ENCODE measurements at places on chromosomes 13 and 19. TPM values are rescaled to one million over a fixed set of nuclear protein-coding genes. Genes with fewer than 3 reads are reported as not detected.

- peak; percentile 67 for DNase-seq
Measured at GRCh38 chr13:75550159-75550567, 572 bp downstream of the UCHL3 start.

- DNase-seq, result no peak
Measured at GRCh38 chr19:19549804-19550464, 11.9 kb downstream of the CILP2 start.

DNA sequence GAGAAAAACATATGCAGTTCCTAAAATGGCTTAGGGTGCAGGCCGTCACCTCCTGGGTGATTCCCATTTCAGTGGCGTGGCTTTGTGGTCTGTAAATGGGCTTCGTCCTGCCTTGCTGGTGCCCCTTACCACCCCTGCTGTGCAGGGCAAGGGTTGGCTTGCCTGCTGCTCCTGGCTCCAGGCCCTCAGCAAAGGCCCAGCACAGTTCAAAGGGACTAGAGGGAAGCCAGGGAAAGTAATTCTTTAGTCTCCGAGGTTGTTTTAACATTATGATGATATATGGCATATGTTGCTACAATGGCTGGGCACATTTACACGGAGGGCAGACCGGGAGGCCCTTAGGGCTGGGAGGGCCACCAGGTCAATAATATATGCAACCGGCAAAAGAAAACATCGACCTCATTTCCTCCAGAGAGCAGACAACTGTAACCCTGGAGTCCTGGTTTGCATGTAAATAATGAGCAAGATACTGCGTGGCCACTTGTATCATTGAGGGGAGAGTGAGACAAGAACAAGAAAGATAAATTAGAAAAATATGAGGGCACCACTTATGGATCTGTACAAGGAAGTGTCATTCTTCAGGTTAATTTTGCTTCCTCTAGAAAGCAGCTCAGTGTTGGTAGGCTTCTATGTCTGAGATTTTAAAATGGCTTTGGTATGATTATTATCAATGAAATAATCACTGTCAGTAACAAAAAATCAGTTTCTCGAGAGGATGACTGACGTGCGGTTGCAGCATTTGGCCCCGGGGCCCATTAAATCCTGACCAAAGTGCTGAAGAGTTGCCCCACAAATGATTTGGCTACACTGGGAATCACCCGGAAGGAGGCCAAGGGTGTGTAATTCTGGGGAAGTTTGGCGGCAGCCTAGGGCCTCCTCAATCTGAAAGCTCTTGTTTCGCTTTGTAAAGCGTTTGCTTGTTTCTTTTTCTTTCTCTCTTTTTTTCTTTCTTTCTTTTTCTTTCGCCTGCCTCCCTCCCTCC lies 32.8 kb upstream of the URI1 start:
- DNase-seq, result no peak

The ZIK1 gene
- 11.2 TPM for total RNA-seq

DNA sequence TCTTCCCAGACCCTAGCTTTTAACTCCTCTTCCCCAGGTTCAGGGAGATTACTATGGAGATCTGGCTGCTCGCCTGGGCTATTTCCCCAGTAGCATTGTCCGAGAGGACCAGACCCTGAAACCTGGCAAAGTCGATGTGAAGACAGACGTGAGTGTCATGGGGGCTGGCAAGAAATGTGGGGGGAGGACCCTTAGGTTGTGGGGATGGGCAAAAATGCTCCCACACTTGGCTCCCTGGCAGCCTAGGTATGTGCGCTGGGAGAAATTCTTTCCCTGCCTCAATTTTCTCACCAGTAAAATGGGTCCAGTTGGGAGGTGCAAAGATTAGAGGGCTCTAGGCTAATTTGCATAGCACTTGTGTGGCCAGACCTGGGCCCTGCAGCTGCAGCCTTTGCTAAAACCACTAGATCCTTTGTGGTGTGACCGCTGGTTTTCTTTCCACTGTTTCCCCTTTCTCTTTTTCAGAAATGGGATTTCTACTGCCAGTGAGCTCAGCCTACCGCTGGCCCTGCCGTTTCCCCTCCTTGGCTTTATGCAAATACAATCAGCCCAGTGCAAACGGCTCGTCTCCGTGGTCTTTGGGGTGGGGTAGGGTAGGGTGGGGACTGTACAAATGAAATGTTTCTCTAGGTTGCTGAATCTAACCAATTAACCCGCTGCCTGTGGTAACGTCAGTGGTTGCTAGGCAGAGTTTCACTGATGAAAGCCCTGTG lies 959 bp upstream of the RAB4B start:
- DNase-seq, result peak; percentile 98

The FUT6 gene
- 4.9 TPM for total RNA-seq

- DNase-seq, result no peak
Measured at GRCh38 chr19:4012975-4013634, 5.6 kb downstream of the PIAS4 start.

GRCh38 chr19:51676566-51677083 lies 16.5 kb upstream of the SPACA6 start:
- DNase-seq, result no peak

DNA sequence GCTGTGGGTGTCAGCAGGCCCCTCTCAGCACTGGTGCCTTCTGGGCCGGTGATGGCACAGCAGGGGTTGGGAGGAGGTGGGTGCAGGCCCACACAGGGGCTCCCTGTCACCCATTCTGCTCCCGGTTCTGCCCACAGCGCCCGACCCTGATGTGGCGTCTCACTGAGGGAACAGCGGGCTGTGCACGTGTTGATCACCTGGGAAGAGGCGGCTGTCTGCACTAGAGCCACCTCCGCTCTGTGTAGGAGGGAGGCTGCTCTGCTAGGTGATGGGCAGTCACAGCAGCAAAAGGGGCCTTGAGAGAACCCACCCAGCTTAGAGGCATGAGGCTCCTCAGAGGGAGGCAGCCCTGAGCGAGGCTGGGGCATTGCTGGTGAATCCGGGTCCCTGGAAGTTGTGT lies 39.2 kb upstream of the TUBGCP3 start:
- no peak for DNase-seq

DNA sequence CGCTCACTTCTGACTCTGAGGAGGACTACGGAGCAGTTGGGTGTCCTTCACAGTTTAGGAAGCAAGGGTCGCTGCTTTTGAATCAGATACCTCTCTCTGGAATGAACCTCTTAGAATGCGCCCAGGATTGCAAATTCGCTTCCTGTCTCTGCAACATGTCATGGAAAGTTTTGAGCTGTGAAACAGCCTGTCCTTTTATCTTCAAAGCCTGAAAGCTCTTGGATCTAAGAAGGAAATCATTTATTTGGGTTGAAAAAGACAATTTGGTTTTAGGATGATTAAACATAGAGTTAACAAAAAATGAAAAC lies 134.1 kb downstream of the KATNAL1 start:
- no peak for DNase-seq

The WTIP gene
- total RNA-seq, result 13.6 TPM

The CLDND2 gene
- total RNA-seq, result not detected

The C13orf42 gene
- total RNA-seq, result not detected

The AMH gene
- 1.4 TPM for total RNA-seq
